Glutamatergic neuron (in vitro differentiated cells): ENCODE measurements at places on chromosomes 13 and 19.

GRCh38 chr13:43020794-43021193, 2.6 kb upstream of the DNAJC15 start:
- DNase-seq: no peak

GRCh38 chr13:26112843-26113242, 61.0 kb upstream of the SHISA2 start:
- DNase-seq: no peak

DNA sequence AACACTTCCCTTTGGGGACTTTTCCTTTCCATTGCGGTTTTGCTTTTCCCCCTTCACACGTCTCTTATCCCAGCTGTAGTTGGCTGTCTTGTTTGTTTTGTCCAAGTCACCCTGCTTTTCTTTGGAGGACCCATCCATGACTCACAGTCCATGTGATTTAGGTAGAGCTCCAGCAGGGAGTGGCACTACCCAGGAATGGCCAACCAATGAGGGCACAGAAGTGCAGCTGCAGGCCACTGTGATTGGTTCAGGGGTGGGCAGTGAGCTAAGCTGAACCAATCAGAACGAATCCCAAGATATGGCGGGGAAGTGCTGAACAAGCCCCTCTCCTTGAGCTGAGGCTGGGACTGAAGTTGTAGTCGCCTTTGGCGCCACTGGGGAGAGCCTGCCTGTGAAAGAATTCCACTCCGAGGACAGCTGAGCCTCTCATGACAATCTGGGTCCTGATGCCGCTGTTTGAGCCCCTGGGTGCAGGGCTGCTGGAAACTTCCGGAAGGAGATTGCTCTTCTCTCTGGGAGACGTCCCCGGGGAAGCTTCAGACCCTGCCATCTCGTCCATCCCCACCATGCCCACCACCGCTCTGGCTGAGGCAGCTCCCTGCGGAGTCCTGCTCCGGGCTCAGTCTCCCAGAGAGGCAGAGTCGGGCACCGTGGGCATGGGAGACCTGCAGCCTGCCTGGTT, 62.9 kb upstream of the URI1 start:
- DNase-seq: no peak

GRCh38 chr19:58196901-58197616, 14.2 kb downstream of the ZNF274 start:
- no peak for DNase-seq

DNA sequence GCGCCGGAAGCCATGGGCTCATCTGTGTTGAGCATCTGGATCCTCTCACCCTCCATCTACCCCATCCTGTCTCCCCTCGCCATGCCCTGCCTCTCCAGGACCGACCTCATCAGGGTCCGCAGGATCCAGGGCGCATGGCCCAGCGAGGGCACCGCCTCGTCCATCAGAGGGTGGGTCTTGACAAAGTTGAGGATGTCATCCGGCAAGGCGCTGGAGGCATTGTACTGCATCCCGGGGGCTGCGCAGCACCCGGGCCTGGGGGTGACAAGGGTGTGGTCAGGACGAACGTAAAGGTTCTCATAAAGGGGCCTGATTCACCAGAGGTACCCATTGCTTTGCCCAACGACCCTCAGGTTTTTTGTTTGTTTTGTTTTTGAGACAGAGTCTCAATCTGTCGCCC, 9.5 kb downstream of the SEMA6B start:
- DNase-seq: no peak
